ENCODE measurements at places on chromosomes 6 and 20. TPM values are rescaled to one million over a fixed set of nuclear protein-coding genes. Genes with fewer than 3 reads are reported as not detected.

Gene RBM38
- total RNA-seq = 14.2 TPM

Gene RIPPLY2
- total RNA-seq = not detected

Gene COL21A1
- 5.4 TPM for total RNA-seq

Gene DEF6
- 33.9 TPM for total RNA-seq

Gene RIN2
- total RNA-seq = 87.2 TPM

Measured in suprapubic skin (tissue), 4 donors.